ENCODE measurements at places on chromosomes 13 and 19.

GRCh38 chr19:2567996-2568395, 92.1 kb downstream of the GADD45B start:
- no peak for DNase-seq

DNA sequence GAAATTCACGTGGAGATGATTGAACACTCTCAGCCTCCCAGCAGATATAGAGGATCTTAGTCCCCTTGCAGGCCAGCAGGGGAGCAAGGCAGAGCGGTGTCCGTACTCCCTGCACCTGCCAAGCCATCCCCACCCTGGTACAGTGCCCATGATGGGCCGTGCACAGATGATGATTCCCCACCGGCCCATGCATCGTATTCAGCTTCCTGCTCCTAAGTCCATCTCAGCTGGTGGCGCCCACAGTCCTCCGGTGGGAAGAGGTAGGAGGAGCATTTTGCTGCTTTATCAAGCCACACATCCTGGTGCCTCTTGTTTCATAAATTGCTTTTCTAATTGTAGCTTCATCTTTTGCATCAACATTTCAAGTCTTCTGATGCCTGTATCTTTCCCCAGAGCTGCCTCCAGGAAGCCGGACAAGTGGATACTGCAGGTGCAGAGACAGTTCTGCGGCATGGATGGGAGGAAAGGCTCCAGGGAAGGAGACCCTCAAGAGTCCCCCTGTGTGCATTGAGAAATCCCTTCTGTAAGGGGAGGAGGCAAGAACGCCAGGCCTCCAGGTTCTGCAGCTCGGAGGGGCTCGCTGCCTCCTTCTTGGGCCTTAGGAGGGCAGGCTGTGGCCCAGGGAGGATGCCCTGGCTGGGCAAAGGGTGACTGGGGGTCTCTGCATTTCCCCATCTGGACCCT, 55.3 kb downstream of the F2RL3 start:
- no peak for DNase-seq

DNA sequence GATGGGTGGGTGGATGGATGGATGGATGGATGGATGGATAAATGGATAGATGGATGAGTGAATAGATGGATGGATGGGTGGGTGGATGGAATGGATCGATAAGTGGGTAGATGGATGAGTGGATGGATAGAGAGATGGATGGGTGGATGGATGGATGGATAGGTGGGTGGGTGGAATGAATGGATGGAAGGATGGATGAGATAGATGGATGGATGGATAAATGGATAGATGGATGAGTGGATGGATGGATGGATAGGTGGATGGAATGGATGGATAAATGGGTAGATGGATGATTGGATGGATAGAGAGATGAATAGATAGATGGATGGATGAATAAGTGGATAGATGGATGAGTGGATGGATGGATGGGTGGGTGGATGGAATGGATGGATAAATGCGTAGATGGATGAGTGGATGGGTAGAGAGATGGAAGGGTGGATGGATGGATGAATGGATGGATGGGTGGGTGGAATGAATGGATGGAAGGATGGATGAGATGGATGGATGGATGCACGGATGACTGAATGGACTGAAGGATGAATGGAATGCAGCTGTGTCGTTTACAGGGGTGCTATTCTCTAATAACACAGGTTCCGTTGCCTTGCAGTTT, 21.8 kb downstream of the PRR22 start:
- no peak for DNase-seq

DNA sequence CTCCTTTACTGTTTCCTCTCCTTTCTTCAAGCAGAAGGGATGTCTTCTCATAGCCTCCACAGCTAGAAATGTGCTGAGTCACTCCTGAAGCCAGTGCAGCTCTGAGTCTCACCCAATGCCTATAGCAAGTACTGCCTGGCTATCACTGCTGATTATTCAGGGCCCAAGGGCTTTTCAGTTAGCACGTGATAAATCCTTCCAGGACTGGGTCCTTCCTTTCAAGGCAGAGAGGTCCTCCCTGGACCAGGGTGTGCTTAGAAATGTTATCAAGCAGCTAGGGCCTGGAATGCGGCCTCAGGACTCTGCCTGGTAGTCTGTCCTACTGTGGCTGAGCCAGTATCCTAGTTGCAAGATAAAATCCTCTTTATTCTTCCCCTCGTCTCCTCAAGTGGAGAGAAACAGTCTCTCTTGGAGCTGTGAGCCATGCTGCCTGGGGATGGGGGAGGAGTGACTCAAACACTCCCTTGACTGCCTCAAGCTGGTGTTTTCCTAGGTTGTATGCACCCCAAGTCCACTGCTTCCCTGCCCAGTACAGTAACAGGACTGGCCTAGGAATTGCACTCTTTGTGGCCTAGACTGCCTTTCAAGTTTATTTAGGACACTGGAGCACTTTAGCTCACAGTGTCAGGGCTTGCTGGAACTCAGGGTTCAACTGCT, 198.7 kb upstream of the SERP2 start:
- DNase-seq = no peak

GRCh38 chr13:77732287-77732686, 34.8 kb downstream of the SLAIN1 start:
- DNase-seq = no peak

- no peak for DNase-seq
These were observed 61.3 kb downstream of the DCLK1 start for GRCh38 chr13:36069881-36070366.

- DNase-seq = no peak
These were observed 32.8 kb upstream of the NDUFS7 start for GRCh38 chr19:1350867-1351266.

- DNase-seq = no peak
These were observed 25.7 kb downstream of the SLC8A2 start for GRCh38 chr19:47445937-47446402.

DNA sequence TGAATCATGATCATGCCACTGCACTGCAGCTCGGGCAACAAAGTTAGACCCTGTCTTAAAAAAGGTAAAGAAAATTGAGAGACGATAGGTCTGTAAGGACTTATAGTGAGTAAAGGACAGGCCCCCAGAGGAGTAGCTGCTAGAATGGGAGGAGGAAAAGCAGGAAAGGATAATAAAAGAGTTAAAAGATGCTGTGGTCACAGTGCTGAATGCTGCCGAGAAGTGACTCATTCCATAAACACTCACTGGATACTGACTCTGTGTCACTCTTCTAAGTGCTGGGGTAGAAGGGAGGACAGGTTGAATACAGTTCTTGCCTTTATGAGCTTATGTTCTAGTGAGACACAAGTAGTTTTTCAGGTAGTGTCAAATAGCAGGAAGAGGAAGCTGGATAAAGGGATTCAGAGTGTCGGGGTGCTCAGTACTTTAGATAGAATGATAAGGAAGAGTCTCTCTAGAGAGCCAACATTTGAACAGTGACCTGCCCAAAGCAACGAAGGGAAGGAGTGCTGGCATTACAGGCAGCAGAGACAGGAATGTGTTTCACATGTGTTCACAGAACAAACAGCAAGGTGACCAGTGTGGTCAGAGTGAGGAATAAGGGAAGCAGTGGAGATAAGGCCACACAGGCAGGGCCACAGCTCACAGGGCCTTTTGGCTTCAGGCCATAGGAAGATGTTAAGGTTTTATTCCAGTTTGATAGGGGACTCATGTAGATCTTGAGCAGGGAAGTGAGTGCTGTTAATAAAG, 1240.5 kb downstream of the UQCRFS1 start:
- DNase-seq = no peak

GRCh38 chr13:50106559-50106958, 91.3 kb downstream of the KCNRG start:
- no peak for DNase-seq

GRCh38 chr19:16914421-16914820, 25.6 kb downstream of the F2RL3 start:
- no peak for DNase-seq

DNA sequence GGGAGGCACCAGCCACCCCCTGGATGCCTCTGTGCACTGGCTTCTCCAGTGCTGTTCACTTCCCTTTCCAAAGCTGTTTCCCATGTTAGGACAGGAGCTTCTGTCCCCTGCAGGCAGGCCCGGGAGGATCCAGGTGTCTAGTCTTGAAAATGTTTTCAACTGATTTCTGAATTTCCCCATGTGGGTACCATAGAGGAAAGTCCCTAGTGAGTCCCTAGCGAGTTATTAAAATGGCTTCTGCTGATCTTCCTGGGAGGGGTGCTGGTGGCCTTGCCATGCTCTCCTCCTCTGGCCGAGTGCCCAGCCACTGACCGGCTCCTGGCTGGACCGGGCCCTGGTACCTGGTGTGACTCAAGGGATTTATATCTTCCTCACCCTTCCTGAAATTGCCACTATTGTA, 5.2 kb upstream of the ANKRD10 start:
- no peak for DNase-seq

GRCh38 chr19:17517898-17518297, 6.4 kb downstream of the PGLS start:
- DNase-seq = no peak

DNA sequence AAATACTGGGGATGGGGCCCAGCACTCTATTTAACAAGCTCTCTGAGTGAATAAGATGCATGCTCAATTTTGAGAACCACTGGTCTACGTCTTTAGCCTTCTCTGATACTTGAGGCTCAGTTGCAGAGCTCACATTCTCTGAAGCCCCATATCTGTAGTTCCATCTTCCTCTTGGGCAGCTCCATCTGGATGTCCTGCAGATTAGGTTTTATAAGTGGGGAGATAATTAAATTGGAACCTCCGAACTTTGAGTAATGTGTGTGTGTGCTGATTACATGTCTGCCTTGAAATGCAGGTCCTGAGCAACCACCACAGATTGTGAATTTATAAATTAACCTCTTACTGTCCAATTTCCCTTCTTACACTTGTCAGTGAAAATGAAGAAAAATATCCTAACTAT, 7.2 kb upstream of the RASL11A start:
- DNase-seq = no peak

DNA sequence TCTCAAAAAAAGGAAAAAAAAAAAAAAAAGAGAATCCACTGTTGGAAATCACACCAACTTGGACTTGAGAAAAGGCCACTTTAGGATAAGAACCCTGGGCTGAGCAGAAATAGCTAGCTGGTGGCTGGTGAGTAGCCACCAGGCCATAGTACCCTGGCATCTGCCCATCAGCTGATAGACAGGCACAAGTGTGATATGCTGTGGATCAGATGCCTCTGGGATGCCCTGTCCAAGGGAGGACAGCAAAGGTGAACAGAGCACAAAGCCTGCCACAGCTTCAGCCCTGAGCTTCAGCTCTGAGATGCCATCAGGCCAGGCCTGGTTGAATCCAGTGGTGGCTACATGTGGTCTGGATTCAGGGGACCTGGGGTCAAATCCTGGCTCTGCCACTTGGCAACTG, 8.7 kb downstream of the SIRT2 start:
- DNase-seq = no peak

DNA sequence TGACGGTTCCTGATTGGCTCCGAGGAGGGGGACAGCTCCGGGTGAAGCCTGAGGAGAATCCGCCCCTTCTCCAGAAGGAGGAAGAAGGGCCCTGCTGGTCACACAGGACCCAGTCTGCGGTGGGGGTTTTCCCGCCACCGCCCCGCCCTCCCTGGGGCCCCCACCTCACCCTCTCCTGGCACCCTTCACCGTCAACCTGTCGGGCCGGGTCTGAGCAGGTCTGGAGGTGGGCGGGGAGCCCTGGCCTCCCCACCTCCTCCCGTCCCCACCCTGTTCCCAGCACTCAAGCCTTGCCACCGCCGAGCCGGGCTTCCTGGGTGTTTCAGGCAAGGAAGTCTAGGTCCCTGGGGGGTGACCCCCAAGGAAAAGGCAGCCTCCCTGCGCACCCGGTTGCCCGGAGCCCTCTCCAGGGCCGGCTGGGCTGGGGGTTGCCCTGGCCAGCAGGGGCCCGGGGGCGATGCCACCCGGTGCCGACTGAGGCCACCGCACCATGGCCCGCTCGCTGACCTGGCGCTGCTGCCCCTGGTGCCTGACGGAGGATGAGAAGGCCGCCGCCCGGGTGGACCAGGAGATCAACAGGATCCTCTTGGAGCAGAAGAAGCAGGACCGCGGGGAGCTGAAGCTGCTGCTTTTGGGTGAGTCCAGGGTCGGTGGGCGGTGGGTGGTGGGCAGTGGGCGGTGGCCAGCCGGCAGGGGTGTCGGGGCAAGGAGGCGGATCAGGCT, at the start of gene GNA15:
GNA15 (plus strand) TSS at position 73 of the 723 bp plus-strand sequence; CDS start at position 491, 418 bp downstream.
- DNase-seq = peak; percentile 65

GRCh38 chr19:2207991-2208860, 27.9 kb downstream of the PLEKHJ1 start:
- DNase-seq = no peak

Measured in RWPE2 (cell line).